ENCODE measurements at places on chromosomes 16 and 17. TPM values are rescaled to one million over a fixed set of nuclear protein-coding genes. Genes with fewer than 3 reads are reported as not detected.

GRCh38 chr17:16040710-16041251 is 41.2 kb downstream of the TTC19 start:
- DNase-seq = no peak

DNA sequence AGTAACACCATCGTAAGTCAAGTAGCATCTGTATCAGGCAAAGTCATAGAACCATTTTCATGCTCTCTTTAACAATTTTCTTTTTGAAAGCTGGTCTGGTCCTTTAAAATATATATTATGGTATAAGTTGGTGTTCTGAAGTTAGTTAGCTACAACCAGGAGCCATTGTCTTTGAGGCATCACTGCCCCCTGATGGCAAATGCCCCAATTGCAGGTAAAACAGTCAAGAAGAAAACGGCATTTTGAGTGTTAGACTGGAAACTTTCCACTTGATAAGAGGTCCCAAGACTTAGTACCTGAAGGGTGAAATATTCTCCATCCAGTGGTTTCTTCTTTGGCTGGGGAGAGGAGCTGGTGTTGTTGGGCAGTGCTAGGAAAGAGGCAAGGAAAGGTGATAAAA is 14.1 kb downstream of the TP53 start:
- DNase-seq = no peak

Gene RARA
- 38.8 TPM for polyA plus RNA-seq

DNA sequence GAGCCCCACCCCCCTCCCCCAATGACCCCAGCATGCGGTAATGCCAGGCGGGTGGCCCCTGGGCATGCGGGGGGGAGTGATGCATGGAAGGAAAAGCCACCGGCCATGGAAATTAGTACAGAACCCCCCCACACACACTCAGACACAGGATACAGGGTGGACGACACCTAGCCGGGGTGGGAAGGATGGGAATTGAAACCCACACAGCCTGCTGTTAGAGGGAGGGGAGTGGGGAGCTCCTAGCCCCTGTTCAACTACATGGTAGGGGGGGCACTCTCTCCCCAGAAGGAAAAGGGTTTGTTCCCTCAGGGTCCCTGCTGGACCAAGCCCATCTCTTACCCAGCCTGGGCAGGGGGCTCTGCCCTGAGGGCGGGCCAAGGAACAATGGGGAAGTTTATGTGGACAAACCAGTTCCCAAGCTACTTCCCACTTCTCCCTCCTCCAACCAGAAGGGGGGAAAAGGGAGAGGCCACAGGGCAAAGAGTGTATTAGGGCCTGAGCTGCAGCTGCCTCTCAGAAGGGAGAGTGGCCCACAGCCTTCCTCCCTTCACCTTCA is 5.2 kb downstream of the TMUB2 start:
- DNase-seq = no peak

- DNase-seq = no peak
Measured at GRCh38 chr17:73266796-73267195, 5.1 kb upstream of the CPSF4L start.

Gene HS3ST2
- polyA plus RNA-seq = 0.22 TPM

- no peak for DNase-seq
Measured at GRCh38 chr16:81861503-81861902, 82.4 kb downstream of the PLCG2 start.

GRCh38 chr17:75976175-75976848 is 2.7 kb downstream of the ACOX1 start:
- DNase-seq = no peak

DNA sequence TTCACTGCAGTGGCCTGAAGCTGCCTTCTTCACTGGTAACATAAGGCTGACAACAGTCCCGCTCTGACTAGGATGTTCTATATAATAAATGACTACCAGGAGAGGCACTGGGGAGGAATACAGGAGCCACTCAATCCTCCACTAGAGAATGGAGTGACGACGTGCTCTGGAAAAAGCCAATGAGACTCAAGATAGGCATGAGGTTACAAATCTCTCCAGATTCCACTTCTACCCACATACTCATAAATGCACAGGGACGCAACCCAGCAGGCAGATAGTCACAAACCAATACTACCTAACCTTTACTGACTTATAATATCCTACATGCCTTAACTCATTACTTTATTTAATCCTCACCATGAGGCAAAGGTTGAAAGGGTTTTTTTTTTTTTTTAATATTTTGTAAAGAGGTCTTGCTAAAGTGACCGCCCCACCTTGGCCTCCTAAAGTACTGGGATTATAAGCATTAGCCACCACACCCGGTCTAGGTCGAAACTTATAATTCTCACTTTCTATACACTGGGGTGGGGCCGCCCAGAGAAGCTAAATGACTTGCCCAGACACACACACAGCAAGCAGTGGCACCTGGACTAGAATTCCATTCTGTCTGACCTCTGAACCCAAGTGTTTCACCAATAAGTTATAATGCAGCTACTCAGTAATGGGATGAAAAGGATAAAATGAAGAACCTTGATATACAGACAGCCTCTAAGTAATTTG is 33.7 kb downstream of the TOM1L2 start:
- DNase-seq = no peak

DNA sequence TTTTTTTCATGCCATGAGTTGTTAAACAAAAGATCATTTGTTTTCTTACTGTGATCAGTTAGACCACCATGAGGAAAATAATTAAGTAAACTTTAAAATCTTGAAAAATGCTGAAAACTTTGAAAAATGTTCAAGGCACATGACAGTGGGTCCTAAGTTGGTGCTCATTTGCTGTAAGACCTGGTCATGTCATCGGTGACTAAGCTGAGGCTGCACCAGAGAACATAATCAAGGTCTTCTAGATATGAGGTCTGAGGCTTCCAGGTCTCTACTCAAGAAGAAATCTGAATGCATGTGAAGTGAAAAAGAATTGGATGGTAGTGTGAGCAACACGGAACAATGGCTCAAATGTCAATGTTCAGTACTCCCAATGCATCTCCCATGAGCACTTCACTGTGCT is 87.6 kb downstream of the CFDP1 start:
- DNase-seq = no peak

Gene G6PC1
- polyA plus RNA-seq = 6.5 TPM

Gene SLC5A10
- polyA plus RNA-seq = 0.18 TPM

DNA sequence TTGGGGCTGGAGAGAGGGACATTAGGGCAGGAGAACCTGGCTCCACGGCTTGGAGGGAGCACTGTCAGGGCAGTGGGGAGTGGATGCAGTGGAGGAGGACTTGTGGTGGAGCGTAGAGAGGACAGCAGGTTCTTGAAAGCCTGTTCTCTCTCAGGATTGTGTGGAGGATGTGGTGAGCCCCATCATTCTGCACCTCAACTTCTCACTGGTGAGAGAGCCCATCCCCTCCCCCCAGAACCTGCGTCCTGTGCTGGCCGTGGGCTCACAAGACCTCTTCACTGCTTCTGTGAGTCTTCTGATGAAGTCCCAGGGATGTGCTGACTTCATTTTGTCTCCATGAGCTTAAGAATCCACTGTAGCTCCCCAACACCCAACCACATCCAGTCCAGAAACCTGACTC is 13.5 kb downstream of the COX6A2 start:
- DNase-seq = no peak

GRCh38 chr17:11369575-11369974 is 128.6 kb downstream of the SHISA6 start:
- no peak for DNase-seq

Gene MILR1
- 3.2 TPM for polyA plus RNA-seq

Gene HSD3B7
- 7.3 TPM for polyA plus RNA-seq

DNA sequence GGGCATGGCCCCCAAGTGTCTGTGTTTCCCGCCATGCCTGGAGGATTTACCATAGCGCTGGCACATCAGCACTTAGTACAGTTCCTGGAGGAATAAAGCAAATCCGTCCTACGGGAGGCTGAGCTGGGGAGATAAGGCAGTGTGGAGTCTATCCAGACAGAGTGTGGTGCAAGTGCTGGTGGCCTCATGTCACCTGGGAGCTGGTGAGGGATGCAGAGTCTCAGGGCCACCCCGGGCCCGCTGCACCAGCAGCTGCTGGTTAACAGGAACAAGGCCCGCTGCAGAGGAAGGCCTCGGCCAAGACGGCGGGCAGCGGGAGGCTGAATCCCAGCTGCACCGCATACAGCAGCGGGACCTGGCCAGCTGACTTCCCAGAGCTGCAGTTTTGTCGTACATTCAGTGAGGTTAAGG is 57.3 kb upstream of the CDC42EP4 start:
- no peak for DNase-seq

- DNase-seq = no peak
Measured at GRCh38 chr16:2471653-2472487, 773 bp downstream of the NTN3 start.

GRCh38 chr17:2282297-2282873 is 21.2 kb downstream of the SMG6 start:
- peak; percentile 63 for DNase-seq

DNA sequence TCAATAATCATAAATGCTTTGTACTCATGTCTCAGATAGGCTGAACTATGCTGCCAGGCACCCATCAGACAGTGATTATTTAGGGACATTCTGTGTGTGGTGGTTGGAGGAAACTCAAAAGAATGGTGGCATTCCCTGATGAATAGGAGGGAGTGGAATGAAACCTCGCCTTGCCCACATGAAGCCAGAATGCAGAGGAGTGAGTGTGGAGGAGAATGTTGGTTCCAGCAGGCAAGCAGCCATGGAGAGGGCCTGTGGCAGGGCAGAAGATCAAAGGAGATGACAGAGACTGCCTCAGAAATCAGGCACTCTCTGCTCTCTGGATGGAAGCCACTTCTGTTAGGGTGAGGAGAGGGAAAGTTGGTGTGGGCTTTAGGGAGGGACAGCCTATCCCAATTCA is 22.5 kb downstream of the KCTD19 start:
- DNase-seq = no peak

- no peak for DNase-seq
Measured at GRCh38 chr17:82235775-82236141, 6.9 kb downstream of the SLC16A3 start.

GRCh38 chr16:86665929-86666328 is 87.6 kb downstream of the FOXL1 start:
- DNase-seq = no peak

Gene SYCE1L
- 2.9 TPM for polyA plus RNA-seq

Gene PSMD11
- polyA plus RNA-seq = 97.4 TPM

Gene ANKFN1
- 0.42 TPM for polyA plus RNA-seq

DNA sequence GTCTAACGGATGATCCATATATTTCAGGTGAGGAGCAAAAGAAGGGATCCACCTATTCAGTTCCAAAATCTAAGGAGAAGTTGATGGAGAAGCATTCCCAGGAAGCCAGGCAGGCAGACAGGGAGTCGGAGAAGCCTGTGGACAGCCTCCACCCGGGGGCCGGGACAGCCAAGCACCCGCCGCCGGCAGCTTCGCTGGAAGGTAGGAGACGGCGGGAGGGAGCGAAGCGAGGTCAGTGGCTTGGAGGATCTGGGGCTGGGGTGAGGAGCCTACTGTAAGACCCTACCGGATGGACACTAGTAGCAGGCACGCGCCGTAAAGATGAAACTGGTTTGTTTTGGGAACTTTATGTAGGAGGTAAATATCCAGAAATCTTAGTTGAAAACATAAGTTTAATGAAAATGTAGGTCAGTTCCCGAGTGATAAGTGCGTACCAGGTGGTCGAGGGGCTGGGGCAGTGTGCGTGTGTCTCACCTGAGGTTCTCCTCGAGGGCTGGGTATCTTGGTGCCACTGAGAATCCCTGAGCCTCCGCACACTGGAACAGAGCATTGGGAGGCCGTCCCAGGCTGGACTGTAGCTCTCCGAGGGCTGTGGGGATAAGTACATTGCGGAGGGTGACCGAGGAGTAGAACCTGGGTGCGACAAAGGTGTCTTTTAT is 714 bp downstream of the SPATA33 start:
- DNase-seq = no peak

DNA sequence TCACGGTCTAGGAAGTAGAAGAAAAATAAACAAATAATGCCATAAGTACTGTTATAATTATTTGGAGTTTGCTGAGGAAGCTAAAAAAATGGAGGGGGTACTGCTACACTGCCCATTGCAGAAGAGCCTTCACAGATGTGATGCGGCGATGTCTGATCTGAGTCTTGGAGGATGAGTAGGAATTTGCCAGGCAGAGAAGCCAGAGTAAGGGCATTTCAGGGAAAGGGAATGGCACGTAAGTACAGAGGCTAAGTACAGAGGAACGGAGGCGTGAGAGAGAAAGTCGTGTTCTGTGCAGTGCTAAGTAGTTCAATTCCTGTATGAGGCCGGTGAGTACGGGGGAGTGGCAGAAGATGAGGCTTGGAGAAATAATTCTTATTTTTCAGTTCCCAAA is 741 bp upstream of the GRB2 start:
- DNase-seq = no peak

- no peak for DNase-seq
Measured at GRCh38 chr17:50161911-50162288, 3.9 kb upstream of the SGCA start.

DNA sequence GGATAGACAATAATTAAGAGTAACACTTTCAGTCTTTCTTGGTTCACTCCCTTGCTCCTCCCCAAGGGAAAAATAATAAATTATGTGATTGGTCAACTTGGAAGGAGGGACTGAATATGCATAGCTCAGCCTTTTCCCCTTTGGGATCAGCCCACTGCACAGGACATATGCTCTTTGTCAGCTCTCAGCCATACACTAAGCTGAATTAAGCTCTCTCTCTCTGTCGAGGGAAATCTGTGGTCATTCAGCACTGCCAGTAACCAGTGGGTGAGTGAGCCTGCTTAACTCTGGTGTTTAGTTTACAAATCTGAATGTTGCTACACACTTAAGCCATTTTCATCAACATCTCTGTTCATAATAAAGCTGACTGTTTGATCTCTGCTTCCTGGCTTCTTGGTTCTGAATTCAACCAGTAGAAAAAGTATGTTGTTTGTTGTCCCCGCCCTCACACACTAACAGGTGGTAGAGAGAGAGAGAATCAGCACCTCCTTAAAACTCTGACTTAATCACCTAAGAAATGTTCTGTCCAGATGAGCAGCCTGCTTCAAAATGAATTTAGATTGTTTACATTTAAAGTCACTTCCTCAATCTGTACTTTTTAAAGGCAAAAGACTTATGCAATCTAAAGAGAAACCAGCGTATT is 102.3 kb upstream of the C17orf78 start:
- DNase-seq = no peak

GRCh38 chr16:30382111-30382881 is at the start of gene SEPTIN1:
TSS of gene SEPTIN1 (minus strand) at chr16:30382561. CDS start at chr16:30382542, 19 bp downstream.
- no peak for DNase-seq

- no peak for DNase-seq
Measured at GRCh38 chr16:55444754-55445485, 34.1 kb upstream of the MMP2 start.

Gene IL34
- 0.95 TPM for polyA plus RNA-seq

GRCh38 chr16:10883004-10883403 is 6.0 kb downstream of the CIITA start:
- DNase-seq = peak; percentile 59

GRCh38 chr17:53141731-53142130 is 681.0 kb upstream of the KIF2B start:
- DNase-seq = no peak

All from right renal cortex interstitium (tissue), 3 donors.